SW 1271 (cell line): ENCODE measurements at places on chromosomes 12 and 14.

DNA sequence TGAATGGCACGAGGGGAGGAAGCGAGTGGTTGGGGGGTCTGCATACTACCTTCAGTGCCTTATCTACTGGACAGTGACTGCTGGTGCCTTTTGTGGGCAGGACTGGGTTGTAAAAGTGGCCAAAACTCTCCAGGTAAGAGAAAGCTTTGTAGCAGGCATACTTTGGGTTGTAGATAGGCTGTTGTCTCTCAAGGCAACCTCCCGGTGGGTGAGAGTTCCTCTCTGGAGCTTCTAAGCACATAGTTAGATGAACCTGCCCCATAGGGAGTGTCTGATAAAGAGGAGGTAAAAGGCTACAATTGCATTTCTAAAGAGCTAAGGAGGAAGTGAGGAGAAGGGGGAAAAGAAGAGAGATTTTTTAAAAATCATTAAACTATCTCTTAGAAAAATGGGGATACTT is 4.2 kb upstream of the DAD1 start:
- no peak for DNase-seq

- DNase-seq: no peak
These were observed 172.7 kb upstream of the OR4E1 start for GRCh38 chr14:21846227-21846885.

DNA sequence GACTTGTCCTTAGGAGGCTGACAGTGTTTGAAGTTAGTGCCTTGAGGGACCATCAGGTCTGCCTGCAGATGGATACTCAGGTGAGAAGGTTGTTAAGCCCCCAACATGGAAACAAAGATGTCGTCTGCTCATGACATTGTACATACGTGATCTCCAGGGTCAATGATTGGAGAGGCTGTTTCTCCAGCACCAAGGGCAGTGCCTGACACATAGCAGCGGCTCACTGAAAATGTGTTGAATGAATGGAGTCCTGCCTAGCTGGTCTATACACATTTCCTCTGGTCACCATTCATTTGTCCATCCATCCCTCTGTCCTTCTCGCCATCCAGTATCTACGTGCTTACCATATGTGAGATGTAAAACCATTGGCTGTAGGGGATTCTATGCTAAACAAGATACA is 7.1 kb downstream of the CCDC177 start:
- DNase-seq: no peak

- no peak for DNase-seq
These were observed 12.6 kb downstream of the RASSF9 start for GRCh38 chr12:85823436-85824180.

GRCh38 chr14:59252772-59253500 is 64.5 kb downstream of the DAAM1 start:
- DNase-seq: no peak

DNA sequence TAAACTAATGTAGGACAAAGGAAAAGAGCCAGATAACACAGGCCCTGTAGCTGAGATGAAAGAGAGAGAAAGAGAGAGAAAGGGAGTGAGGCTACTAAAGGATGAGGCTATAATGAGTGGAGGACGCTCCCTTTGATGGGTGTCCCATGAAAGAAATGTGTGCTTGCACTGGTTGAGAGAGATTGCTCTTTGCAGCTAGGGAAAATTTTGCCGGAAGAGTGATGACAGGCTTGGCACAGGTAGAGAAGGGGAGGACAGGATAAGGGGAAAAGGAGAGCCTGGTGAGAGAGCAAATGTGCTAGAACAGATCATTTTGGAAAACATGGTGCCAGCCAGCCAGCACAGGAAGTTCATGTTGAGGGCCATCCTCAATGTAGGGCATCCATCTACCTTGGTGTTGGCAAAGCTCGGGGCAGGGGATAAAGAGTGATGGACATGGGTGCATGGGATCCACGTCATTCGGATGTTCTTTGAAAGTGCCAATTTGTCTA is 248.6 kb downstream of the BTG1 start:
- no peak for DNase-seq

DNA sequence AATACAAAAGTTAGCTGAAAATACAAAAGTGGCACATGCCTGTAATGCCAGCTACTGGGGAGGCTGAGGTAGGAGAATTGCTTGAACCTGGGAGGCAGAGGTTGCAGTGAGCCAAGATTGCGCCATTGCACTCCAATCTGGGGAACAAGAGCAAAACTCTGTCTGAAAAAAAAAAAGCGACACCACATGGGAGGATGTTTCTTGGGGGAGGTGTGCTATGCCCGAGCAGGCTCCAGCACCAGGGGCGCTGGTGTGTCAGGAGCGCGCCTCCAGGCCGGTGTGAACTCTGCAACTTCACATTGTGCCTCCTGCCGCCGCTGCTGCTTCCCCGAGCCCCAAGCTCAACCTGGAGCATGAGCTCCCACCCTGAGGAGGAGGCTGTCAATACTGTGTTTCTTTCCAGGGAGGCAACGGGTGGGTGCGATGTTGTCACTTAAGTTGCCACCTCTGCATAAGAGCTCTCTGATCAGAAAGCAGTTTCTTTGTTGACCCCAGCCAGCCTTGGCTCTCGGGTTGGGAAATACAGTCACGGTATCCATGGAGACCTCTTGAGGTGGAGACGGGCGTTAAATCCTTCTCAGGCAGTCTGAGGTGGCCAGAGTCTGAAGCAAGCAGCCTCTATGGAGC is 18.9 kb downstream of the DEGS2 start:
- no peak for DNase-seq

GRCh38 chr14:61565836-61566536 is 129.3 kb upstream of the HIF1A start:
- DNase-seq: peak; percentile 13

DNA sequence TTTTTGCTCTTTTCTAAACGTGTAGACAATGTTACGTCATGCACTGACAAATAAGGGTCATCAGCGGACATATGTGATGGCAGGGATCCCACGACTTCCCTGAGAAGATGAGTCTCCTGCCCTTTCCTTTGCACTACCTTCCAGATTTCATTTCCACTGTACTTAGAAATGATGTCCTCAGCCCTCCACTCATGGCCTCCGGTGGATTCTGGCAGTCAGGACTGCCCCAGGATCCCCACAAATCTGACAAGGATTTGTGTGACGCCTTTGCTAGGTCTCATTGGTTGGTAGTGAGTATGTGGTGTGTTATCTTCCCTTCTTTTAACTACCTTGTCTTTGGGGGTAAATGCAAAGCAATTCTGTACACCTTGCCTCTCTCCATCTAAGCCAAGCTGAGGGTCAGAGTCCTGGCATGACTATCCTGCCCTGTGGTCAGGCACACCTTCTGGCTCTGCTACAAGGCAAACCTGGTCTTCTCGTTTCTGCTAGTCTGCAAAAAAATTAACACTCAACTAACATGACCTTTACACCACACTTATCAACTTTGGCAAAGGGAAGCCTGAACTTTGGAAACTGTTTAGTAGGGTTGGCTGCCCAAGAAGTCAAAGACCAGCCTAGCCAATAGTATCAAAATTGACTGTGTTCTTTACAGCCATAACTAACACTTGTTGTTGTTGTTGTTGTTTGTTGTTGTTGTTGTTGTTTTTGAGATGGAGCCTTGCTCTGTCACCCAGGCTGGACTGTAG is 17.3 kb upstream of the DHRS4 start:
- DNase-seq: no peak

DNA sequence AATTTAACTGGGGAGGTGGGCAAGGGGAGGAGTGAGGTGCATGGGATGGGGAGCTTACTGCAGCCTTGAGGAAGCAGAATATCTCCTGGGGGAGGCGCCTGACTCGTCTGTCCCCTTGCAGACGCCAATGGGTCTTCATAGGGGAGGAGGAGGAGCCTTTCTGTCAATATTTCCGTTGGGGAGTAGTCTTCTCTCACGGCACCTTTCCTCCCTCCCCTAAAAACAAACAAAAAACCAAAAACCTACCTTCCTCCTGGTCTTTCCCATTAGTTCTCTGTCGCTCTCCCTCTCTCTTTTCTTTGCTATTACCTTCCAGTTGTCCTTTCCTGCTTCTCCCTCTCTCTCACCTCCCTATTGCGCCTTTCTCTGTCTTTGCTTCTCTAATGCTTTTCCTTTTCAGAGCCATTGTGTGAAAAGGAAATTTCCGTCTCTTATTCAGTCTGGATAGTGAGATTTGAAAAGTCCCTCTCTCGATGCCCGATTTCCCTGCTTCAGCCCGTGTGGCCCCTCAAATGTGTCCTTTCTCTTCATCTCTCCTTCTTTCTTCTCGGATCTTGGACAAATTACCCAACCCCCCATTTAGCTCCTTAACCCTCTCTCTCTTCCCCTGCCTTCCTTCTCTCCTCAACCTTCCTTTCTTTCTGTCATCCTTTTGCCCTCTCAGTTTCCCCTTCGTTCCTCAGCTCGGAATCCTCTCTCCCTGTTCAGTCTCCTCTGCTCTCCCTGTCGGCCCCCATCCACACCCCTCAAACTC is 5.9 kb downstream of the GPR84 start:
- DNase-seq: no peak

DNA sequence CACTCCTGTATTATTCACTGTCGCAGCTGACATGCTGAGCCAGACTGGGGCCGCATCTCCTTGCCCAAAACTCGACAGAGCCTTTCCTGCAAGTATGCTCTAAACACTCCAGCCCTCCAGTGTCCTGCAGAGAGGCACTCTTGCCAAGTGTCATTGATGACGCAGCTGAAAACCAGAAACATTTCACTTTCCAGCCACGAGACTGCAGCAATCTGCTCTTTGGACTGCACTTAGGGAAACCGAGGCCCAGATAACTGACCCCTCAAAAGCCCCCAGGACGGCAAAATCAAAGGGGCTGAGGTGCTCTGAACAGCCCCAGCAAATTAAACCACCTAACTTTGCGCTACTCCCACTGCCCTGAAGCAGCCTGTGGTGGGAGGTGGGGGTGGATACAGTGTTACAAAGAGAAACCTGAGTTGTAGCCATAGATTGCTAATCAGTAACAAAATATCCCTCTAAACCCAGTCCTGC is 2.6 kb downstream of the CCDC85C start:
- DNase-seq: no peak

DNA sequence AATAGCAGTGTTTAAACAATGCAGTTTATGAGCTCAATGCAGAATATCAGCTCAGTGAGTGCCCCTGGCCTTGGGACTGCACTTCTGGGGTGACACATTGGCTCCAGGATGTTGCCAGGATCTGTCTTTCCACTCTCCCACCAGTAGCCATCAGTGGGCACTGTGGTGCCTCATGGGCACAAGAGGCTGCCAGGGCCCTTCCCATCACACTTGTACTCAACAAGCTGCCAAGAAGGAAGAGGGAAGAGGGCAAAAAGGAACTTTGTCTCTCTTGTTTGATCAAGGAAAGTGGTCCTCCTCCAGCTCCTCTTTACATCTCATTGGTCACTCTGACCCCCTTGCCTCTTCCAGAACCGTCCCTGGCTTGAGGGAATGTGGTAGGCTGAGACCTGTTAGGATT is 115.9 kb downstream of the AACS start:
- DNase-seq: no peak

DNA sequence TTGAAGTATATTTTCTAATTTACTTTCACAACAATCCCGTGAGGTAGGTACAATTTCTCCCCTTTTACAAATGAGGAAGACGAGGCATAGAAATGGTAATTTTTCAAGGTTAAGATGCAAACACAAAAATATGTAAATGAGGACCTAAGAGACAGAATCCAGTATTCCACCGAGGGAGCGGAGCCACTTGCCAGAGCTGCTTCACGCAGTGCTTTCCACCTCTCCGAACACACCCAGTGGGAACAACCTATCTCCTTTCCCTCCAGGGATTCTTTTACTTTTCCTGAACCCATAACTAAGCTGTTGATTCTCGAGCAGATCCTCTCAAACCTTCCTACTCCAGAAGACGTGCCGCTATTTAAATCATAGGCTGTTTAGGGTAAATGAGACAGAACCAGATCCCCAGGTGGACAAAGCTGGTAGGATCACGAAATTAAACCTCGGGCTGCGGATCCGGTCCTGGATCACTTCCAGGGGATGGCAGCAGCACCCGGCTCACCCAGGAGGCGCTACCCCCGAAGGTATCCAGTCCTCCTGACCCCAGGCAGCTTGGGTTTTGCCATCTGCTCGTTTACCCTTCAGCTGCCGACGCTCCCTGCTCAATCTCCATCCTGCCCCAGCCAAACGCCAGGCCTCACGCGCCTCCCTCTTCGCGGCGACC is 1.5 kb downstream of the DDHD1 start:
- no peak for DNase-seq

GRCh38 chr14:97024300-97024699 is 227.1 kb downstream of the VRK1 start:
- no peak for DNase-seq

DNA sequence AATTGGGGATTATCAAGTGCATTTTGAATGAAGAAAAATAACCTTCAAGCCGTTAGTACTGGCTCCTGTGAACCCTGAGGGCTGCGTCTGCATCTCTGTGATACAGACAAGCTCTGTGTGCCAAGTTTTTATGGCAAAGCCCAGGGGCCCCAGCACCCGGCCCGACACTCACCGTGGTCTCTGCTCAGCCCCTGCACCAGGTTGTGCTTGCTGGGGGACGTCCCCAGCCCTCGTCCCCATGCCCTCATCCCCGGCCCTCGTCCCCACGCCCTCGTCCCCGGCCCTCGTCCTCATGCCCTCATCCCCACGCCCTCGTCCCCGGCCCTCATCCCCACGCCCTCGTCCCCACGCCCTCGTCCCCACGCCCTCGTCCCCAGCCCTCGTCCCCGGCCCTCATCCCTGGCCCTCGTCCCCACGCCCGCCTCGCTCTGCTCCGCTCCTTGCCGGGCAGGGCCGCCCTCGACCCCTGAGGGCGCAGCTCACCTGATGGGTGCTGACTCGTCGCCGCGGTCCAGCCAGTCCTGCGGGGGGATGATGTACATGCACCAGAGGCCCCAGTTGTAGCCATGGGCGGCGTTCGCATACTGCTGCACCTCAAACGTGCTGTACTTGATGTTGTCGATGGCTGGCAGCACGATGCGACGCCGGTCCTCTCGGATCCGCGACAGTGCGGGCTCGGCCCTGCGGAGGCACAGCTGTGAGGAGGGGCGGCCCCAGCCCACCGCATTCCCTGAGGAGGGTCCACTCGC is 72.0 kb downstream of the GALNT9 start:
- DNase-seq: no peak

GRCh38 chr12:41096797-41097196 is 91.3 kb upstream of the PDZRN4 start:
- DNase-seq: no peak

DNA sequence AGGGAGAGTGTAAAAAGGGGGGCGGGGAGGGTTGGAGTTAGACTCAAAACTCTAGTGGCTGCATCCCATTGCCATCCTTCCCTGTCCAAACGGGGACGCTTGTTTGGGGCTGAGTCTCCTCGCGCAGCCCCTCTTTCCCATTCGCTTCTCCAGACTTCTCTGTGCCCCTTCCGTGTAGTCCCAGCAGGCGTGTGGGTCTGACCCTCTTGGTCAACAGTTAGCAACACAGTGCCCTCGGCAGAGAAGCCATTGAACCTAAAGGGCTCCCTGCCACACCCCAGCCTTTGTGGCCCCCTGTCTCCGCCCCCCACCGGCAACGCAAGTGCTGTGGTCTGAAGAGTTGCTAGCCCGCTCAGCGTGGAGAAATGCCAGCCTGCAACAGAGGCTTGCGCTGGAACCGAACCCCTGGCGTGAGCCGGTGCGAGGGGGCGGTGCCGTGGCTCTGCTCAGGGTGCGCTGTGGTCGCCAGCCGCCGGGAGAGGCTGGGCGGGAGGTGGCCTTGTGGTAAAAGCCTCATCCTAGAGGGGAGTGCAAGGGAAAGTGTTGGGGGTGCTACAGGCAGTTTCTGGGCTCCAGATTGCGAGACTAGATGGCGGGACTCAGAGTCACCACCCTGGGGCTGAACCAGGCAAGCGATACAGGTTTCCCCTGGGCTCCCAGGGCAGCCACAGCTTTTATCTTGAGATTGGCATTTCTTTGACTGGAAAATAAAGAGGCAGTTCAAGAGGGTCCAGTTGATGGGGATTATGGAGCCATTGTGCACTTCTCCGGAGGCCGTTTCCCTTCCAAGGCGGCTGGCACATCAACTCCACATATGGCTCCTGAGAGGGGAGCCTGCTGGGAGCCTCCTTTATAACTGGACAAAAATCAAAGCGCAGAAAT is 2.1 kb downstream of the PLXNC1 start:
- DNase-seq: no peak
